ENCODE measurements at places on chromosomes 2 and 18.

DNA sequence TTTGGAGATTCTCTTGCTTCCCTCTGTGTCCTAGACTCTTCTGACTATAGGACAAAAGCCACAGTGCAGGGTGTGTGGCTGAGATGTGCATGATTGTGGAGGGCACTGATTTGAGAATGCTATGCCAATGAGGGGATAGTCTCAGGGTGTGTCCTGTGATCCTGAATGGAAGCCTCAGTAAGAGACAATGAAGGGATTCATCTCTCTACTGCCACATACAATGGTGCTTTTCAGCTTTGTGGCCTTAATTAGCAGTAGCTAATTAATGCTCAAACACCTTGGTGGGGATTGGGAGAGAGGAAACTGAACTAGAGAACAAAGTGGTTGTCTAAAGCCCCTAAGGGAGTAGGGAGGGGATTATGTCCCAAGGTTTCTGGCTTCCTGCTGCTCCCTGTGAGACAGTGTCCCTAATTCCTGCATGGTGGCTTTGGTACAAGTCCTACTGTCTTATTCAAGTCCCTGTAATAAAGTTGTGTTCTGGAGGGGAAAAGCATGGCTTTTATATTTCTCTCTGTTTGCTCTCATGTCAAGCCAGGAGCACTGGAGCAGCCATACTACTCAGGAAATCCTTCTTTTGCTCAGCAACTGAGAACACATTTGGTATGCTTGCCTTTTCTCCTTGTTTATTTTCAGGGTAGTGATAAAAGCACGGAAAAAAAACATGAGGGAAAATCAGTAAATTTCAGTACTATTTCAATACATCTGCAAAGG, 415.2 kb upstream of the TCF4 start:
- DNase-seq = no peak

DNA sequence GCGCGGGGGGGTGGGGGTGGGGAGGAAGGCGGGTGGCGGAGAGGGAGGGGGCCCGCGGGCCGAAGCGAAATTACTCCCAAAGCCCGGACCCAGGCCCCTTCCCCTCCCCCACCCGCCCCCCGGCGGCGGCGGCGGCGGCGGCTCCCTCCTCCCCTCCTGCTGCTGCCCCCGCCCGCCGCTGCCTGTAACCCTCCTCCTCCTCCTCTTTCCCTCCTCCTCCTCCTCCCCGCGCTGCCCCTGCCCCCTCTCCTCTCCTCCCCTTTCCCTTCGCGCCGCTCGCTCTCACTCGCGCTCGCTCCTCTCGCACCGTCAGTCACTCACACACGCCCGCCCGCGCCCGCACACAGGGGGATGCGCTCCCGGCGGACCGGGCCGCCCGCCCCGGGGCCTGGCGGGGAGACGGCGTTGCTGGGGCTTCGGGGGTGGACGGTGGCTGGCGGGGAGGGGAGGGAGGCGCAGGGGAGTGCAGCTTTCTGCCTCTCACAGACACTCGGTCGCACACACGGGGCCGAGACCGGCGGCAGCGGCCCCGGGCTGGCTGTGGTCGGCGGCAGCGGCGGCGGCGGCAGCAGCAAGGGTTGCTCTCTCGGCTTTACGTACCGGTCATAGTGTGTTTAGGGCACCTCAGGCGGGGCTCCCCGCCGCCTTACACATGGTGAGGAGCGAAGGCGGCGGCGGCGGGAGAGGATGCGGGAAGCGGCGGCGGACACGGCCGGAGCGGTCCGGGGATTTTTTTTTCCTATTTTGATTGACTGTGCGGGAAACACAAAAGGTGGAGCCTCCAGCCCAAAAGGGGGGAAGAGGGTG, 405 bp downstream of the SP3 start:
- DNase-seq = peak; percentile 79

GRCh38 chr18:11570769-11571412, 38.5 kb upstream of the SLC35G4 start:
- DNase-seq = no peak

- no peak for DNase-seq
Observed at GRCh38 chr2:186726938-186727337, 33.1 kb downstream of the FAM171B start.

- no peak for DNase-seq
Observed at GRCh38 chr2:165239230-165239629, at the start of gene SCN2A. TSS of gene SCN2A (plus strand) at chr2:165239414. CDS start at chr2:165295824, 56,410 bp downstream.

- DNase-seq = no peak
Observed at GRCh38 chr2:128408349-128409305, 90.0 kb upstream of the HS6ST1 start.

GRCh38 chr2:164479460-164479859, 141.8 kb downstream of the GRB14 start:
- no peak for DNase-seq

GRCh38 chr2:55721596-55722215, 28.1 kb upstream of the PNPT1 start:
- DNase-seq = no peak

DNA sequence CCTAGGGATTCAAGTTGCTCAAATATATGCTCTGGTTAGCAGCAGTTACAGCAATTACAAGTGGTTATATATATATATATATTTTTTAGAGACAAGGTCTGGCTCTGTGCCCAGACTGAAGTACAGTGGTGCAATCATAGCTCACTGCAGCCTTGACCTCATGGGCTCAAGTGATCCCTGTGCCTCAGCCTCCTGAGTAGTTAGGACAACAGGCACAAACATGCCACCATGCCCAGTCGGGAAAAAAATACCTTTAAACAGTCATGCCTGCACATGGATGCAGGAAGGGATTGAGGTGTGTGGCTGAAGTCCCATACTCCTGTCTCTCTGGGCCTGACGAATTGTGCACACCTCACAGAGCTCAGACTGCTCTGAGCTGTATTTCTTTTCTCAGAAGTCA, 19.6 kb upstream of the DNAH7 start:
- no peak for DNase-seq

- DNase-seq = no peak
Observed at GRCh38 chr2:23452853-23453420, 68.0 kb downstream of the KLHL29 start.

- DNase-seq = no peak
Observed at GRCh38 chr2:165064743-165065142, 109.4 kb upstream of the SLC38A11 start.

DNA sequence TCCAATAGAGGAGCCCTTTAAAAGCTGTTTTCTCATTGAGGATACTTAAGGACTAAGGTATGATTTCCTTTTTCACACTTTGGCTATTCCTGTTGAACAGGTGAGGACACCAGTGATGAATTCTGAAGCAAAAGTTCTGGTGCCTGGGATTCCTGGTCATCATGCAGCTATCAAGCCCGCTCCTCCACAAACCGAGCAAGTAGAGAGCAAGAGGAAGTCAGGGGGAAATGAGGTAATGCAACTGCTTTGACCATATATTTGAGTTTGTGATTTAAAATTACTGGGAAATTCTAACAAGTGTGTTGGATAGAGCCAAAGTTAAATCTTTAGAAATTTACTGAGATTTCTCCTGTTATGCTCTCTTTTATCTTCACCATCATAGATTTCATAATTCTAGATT, 33.0 kb downstream of the WDR43 start:
- no peak for DNase-seq

GRCh38 chr18:23634692-23635091, 28.0 kb downstream of the ANKRD29 start:
- DNase-seq = no peak

DNA sequence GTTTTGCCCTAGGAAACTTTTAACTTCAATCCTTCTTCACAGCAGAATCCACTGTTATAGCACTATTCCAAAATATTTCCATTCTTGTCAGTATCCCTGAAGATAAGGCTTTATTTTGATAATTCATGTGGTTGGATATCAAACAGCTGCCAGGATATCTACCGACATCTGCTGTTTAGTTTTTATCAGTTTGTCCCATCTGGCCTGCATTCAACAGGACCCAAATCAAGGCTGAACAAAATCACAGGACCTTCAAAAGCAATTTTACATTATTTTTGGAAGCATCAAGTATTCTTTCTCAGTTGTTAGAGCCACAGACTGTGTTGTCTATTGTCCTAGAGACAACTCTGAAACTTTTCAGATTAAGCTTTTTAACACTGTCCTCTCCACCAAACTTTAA, 429.0 kb upstream of the PIK3C3 start:
- no peak for DNase-seq

- DNase-seq = no peak
Observed at GRCh38 chr2:191167766-191168165, 17.0 kb upstream of the STAT4 start.

DNA sequence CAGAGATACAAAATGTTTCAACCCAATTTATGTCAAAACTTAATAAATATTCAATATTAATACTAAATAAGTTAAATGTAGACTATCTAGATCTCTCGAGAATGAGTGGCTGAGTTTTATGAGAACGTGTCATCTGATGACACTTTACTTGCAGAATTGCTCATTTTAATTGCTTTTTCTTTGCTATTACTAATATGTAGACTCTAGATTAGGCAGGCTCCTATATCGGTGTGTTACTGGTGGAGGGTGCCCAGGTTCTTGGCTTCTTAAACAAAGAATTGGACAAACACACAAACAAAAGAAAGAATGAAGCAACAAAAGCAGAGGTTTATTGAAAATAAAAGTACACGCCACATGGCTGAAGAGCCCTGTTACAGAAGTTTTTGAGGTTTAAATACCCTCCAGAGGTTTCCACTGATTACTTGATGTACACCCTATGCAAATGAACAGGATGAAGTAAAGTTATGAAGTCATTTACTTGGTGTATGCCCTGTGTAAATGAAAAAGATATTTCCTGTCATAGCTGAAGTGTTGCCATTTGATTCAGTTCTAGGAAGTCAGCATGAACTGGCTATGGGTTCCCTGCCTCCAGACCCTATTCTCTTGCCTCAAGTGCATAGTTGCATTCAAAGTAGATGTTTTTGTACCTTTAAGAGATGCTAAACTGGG, 122.9 kb upstream of the ITGA4 start:
- DNase-seq = no peak

GRCh38 chr2:116733699-116734098, 1080.8 kb upstream of the DDX18 start:
- no peak for DNase-seq

GRCh38 chr2:141959016-141959415, 171.8 kb downstream of the LRP1B start:
- DNase-seq = no peak

- no peak for DNase-seq
Observed at GRCh38 chr2:37776487-37776886, 105.0 kb upstream of the CDC42EP3 start.

- no peak for DNase-seq
Observed at GRCh38 chr2:111045771-111046444, 74.8 kb upstream of the BCL2L11 start.

DNA sequence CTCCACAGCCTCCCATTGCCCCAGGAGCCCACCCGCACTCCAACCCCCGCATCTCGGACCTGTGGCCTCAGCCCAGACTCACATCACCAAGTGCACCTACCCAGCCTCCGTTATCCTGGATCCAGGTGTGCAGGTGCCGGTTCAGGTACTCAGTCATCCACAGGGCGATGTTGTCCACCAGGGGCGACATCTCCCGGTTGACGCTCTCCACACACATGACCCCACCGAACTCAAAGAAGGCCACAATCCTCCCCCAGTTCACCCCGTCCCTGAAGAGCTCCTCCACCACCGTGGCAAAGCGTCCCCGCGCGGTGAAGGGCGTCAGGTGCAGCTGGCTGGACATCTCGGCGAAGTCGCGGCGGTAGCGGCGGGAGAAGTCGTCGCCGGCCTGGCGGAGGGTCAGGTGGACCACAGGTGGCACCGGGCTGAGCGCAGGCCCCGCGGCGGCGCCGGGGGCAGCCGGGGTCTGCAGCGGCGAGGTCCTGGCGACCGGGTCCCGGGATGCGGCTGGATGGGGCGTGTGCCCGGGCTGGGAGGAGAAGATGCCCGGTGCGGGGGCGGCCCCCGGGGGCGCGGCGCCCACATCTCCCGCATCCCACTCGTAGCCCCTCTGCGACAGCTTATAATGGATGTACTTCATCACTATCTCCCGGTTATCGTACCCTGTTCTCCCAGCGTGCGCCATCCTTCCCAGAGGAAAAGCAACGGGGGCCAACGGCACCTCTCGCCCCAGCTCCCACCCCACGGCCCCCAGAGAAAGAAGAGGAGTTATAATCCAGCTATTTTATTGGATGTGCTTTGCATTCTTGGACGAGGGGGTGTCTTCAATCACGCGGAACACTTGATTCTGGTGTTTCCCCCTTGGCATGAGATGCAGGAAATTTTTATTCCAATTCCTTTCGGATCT, 1.3 kb downstream of the BCL2 start:
- peak; percentile 65 for DNase-seq

DNA sequence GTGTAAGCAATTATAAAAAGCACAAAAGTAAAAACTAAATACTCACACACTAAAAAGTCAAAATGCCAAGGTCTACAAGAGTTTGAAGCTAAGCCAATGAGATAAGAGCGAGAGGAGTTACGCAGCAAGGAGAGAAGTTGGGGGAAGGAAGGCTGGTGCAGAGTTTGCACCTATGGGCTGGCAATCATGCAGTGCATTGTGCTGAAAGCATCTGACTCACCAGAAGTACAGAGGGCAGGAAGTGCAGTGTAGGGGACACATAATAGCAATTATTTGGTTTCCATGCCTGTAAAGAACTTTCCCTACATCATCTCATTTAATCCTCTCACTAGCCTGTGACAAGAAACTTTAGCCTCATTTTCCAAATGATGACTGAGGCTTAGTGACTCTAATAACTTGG, 142.7 kb upstream of the KYNU start:
- DNase-seq = no peak

DNA sequence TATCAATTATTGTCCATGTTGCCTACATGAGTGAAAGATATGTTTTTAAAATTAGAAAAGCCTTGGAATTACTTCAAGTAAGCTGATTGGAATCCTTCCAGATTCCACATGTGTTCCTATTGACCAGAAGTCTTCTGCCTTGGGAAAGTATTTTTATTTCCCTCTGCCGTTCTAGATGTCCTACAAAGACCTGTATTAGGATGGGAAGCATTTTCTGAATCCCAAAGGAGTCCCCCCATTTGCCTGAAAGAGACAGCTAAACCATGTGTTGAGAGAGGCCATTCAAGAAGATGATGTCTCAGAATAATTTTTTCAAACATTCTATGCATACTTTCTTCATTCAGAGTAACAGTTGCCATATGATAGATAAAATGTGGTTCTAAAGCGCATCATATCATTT, 19.0 kb upstream of the MYO1B start:
- no peak for DNase-seq

GRCh38 chr2:25491003-25491696, 149.4 kb upstream of the DNMT3A start:
- no peak for DNase-seq

DNA sequence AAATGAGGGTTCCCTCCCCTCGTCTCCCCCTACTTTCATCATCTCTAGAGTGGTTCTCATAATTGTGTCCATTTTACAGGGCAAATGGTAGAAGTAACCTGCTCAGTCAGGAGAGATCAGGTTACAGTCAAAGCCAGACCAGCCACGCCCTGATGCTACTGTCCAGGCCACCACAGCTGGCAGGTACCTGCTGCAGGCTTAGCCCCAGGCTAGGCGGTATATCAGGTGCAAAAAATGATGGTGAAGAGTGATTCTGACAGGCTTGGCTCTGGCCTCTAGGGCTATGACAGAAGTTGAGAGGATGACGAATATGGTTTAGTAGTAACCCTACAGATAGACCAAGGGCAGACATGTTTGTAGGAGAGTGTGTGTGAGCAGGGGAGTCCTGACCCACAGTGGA, 67.1 kb downstream of the HAUS1 start:
- no peak for DNase-seq

Data from stimulated activated CD4-positive, alpha-beta T cell treated with anti-CD3 and anti-CD28 coated beads, TNF-alpha, amount 100 ng/mL, for 4 hours (primary cell).